ENCODE measurements at places on chromosomes 3 and 15.

- no peak for DNase-seq
These were observed 363.2 kb downstream of the NAALADL2 start for GRCh38 chr3:175222356-175222755.

DNA sequence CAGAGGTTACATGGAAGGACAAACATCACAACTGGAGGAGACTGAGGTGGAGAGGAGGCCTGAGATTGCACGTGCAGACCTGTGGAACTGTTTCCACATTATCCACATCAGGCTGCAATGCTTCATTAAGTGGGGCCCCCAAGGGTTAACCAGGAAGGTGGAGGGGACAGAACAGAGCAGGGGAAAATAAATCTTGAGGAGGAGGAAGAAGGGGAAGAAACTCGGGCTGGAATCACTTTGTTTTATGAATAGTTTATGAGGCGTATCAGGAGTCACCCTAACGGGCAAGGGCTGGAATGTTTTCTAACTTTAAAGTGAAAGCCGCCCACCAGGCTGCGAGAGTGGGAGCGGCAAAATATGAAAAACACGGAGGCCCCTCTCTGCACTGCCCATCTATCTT, 154.9 kb downstream of the WNT5A start:
- DNase-seq = no peak

DNA sequence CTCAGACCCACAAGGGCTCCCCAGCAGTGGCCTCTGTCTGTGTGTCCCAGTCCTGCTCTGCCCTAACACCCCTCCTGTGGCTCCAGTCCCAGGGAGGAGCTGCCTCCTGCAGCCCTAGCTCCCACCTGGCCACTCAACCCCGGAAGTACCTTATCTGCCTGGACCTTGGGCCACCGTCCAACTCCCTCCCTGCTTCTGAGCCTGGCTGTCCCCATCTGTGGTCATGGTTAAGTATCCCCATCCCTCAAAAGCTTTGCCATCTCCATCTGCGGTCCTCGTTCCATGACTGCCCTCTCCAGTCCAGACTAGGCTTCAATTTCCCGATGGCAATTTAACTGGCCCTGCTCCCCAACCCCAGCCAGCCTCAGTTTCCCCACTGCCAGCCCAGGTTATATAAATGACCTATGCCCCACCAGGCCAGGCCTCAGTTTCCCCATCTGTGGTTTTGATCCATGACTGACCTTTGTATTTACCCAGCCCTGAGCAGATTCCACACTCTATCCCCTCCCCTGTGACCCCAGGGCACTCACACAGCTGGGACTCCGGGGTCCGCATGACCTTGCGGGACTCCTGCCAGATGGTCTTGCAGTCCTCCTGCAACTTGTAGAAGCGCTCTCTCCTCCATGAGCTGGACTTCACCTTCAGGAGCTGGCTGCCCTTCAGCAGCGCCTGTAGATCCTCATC, 9.6 kb downstream of the PLCD1 start:
- DNase-seq = no peak

GRCh38 chr3:114043205-114043604, 13.1 kb downstream of the CCDC191 start:
- DNase-seq = no peak

DNA sequence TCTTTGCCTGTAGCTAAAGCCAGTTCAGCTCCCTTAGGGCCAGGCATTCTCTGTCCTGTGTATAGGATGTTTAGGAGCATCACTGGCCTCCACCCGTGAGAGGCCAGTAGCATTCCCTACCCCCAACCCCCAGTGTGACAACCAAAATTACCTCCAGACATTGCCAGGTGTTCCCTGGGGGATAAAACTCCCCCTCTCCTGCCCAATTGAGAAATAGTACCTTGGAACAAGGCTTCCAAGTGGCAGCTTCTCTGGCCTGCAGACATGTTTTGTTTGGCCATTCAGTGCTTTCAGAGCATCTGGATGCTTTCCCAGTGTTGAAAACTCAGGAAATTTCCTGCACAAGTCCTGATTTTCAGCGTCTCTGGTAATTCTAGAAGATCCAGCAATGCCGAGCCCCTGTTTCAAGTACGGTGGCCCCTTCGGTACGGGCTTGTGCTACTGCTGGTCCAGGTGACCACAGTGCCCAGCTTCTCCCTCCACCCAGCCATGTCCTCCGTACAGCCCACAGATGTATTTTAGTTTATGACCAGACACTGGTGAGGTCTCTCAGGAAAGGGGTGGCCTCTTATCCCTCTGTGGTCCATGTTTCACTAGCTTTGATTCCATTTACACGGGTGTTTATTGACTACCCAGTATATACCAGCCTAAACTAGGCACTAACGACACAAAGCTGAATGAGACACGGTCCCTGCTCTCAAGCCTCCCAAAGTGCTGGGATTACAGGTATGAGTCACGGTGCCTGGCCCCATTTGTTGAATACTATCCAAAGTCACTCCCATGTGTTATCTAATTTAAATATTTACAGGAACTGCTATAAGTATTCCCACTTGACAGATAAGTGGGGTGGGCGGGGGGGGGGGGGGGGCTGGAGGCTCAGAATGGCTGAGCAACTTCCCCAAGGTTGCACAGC, 125.4 kb upstream of the RAD18 start:
- no peak for DNase-seq

GRCh38 chr3:79767194-79767904, 449 bp downstream of the ROBO1 start:
- no peak for DNase-seq

DNA sequence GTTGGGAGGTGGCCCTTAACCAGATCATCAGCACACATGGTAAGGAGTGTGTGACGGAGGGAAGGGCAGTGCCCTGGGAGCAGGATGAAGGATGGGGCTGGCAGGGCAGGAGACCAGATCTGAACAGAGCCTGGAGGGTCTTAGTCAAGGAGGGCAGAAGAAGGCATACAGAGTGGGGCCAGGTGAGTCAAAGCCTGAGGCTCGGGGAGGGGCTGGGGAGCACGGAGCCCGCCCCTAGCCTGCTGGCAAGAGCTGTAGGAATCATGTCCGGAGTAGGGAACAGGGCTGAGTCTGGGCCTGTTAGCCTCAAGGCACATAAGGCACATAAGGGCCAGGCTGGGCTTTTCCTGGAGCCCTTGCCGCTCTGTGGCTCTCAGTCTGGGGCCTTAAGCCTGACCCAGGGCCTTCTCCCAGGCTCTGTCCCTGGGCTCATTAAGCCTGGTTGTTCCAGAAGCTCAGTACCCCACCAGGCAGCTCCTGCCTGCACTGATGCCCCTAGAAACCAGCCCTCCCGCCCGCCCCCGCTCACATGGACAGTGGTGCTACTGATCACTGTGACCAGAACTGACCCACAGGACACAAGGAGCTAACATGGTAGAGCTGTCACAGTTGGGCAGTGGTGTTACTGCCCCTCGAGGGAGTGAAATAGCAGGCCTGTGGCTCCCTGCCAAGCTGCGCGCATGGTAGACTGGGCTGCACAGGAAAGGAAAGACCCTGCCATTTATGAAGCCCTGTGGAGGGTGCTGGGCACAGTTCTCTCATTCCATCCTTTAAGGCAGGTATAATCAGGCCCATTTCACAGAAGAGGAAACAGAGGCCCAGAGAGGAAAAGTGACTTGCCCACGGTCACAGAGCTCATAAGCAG, 14.6 kb downstream of the ISG20 start:
- no peak for DNase-seq
